SK-N-DZ (cell line): ENCODE measurements at places on chromosomes 7 and 10.

GRCh38 chr7:23347682-23348180 is 48.6 kb downstream of the MALSU1 start:
- no peak for DNase-seq

DNA sequence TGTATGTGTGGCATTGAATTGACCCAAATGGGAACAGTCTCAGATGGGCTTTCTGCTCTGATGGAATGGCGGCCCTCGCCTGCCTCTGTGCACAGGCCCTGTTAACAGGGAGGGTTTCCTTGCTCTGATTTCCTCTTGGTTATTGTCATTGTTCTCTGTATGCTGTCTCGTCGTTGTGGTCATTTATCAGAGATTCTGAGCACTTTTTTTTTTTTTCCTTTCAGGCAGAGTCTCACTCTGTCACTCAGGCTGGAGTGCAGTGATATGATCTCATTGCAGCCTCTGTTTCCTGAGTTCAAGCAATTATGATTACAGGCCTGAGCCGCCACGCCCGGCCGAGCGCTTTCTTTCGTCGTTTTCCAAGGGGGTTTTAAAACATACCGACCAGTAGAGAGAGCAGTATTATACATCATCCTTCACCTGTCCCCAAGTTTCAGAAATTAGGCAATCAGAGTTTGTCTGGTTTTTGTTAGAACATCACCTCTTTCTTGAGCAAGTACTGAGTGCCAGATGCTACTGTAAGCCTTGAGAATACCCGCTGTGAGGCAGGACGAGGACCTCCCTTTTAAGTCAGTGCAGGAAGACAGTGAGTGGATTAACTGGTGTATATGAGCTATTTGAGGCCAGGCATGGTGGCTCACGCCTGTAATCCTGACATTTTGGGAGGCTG is 6.5 kb downstream of the CHST12 start:
- DNase-seq = peak; percentile 40

GRCh38 chr10:110804376-110804775 is 67.4 kb upstream of the PDCD4 start:
- no peak for DNase-seq

GRCh38 chr10:61847640-61848039 is 53.9 kb upstream of the ARID5B start:
- DNase-seq = no peak

DNA sequence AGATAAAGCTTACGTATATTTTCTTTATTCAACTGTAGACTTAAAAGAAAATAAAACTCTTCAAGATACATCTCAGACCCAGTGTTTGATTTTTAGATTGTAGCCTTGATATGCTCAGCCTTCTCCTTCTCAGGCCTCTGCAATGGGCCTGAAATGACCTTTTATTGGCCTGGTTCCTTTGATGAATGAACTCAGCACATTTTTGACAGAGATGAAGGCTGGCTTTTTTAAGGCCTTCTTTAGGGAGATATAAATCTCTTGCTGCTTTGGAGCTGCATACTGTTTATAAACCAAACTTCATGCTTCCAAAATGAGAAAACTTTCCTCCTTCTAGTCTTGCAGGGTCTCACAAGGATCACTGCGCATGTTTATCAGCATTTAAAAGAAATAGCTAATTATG is 1049.8 kb downstream of the LRMDA start:
- no peak for DNase-seq

DNA sequence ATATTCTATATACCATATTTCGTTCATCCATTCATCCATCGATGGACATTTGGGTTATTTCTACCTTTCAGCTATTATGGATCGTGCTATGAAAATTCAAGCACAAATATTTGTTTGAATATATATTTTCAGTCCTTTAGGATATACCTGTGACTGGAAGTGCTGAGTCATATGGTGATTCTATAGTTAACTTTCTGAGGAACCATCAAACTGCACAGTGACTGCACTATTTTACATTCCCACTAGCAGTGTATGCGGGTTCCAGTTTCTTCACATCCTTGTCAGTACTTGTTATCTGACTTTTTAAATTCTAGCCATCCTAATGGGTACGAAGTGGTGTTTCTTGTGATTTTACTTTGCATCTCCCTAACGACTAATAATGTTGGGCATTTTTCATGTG is 104.0 kb downstream of the MAPK8 start:
- no peak for DNase-seq

GRCh38 chr10:29841724-29842649 is 207.2 kb upstream of the SVIL start:
- peak; percentile 2 for DNase-seq

DNA sequence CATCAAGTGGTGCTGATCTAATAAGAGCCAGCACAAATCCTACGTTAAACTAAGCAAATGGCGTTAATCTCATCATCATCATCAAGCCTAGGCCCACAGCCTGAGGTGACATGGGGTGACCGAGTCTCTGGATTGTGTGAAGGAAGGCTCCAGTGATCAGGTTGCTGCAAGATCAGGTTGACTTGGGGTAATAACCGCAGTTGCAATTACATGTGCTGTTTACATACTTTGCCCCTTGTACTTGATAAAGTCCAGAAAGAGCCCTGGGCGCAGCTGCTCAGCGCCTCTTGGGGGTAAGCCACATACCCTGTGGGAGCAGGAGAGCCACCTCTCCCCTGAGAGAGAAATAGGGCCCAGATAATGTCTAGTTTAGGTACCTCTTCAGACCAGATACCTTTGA is 228.1 kb downstream of the WDR11 start:
- peak; percentile 91 for DNase-seq

GRCh38 chr10:114545071-114545470 is 113.0 kb downstream of the ABLIM1 start:
- no peak for DNase-seq

- DNase-seq = no peak
Measured at GRCh38 chr10:118977835-118978234, 51.7 kb upstream of the NANOS1 start.

GRCh38 chr10:9510626-9511025 is 1456.1 kb downstream of the GATA3 start:
- no peak for DNase-seq

GRCh38 chr7:43562383-43562782 is 20.5 kb upstream of the STK17A start:
- no peak for DNase-seq

DNA sequence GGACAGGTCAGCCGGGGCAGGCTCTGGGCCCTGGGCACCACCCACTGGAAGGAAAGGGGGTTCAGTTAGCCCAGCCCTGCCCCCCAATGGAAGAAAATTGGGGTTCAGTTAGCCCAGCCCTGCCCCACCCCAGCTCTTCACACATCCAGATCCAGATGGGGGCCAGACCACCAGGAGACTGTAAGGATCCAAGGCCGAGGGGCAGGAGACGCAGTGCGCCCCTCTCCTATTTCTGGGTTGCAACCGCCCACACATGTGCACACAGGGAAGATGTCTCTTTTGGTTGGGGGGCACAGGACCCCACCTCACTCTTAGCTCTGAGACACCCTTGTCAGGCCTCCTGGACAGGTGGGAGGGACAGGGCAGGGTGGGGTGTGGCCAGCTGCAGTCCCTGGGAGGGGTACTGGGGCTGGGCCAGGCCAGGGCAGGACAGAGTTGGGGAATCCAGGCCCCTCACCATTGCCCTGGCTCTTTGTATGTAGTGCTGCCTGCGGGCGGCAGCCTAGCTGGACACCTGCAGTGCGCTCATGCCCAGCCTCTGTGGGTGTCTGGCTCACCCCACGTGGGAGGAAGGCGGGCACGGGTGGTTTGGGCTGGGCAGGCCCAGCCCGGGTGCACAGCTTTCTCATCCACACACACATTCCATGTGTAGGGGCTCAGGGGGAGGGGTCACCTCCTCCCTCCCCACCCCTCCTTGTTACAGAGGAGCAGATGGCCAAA is 141.2 kb downstream of the LHPP start:
- DNase-seq = no peak

DNA sequence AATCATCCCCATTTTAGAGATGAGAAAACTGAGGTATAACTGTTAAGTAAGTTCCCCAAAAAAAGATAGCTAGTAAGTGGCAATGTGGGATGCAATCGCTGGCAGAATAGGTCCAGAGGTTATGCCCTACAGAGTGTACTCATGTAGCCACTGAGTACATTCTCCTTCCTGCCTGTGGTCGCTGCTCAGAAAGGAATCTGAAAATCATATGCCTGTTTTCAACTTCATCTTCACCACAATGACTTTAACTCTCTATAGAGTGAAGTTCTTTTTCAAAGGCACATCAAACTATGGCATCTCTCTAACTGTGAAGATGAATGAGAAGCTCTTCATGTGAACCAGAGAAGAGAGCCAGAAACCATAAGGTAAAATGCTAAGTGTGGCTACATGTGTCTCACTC is 162.2 kb upstream of the SLC25A13 start:
- DNase-seq = no peak

DNA sequence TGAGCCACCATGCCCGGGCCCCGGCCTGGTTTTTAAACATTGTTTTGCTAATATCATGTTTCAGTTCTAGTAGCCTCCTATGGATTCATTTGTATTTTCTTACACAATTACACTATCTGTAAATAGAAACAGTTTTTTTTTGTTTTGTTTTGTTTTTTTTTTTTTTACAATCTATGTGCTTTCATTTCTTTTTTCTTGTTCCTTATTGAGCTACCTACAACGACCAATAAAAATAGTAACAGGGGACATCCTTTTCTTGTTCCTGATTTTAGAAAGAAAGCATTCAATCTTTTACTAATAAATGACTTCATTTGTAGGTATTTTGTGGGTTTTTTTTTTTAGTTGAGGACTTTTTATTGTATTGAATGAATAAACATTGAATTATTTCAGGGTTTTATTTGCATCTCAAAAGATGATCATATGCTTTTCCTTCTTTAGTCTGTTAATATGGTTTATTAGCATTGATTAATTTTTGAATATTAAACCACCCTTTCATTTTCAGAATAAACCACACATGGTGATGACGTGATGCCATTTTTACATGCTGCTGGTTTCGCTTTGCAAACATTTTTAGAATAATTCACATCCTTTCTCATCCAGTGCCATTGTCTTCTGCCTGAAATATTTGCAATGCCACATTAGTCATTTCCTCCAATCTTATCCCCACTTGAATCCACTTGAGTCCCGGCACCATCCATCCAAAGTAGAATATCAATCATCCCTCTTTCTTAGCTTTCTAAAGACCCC is 18.1 kb upstream of the AKR1E2 start:
- no peak for DNase-seq

GRCh38 chr10:17041626-17042520 is 87.7 kb downstream of the CUBN start:
- no peak for DNase-seq

GRCh38 chr7:2076649-2077064 is 156.1 kb downstream of the MAD1L1 start:
- no peak for DNase-seq

GRCh38 chr7:150586785-150587152 is 19.6 kb downstream of the GIMAP4 start:
- no peak for DNase-seq

DNA sequence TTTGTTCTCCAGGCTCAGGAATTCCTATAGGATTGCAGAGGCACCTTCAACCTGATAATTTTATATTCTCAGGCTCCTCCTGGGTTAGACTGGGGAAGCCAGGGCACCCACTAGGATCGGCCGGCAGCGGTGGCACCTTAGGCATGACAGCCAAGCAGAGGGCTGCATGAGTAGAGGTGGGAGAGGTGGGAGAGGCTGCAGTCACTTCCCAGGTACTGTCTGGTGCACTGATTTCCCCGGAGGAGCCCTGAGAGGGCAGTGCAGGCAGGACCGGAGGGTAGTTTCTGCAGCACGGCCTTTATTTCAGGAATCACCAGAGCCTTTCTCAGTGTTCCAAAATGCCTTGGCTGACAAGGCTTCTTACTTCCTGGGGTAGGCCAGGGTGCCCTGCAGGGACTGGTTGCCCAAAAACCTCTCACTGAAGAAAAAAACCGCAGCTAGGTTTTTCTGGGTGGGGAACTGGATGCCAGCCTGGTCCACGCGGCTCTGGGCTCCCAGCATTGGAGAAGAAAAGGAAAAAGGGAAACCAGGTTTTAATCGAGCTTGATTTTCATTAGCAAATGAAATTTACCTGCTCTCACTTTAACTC is 3.6 kb upstream of the HOXA13 start:
- no peak for DNase-seq

DNA sequence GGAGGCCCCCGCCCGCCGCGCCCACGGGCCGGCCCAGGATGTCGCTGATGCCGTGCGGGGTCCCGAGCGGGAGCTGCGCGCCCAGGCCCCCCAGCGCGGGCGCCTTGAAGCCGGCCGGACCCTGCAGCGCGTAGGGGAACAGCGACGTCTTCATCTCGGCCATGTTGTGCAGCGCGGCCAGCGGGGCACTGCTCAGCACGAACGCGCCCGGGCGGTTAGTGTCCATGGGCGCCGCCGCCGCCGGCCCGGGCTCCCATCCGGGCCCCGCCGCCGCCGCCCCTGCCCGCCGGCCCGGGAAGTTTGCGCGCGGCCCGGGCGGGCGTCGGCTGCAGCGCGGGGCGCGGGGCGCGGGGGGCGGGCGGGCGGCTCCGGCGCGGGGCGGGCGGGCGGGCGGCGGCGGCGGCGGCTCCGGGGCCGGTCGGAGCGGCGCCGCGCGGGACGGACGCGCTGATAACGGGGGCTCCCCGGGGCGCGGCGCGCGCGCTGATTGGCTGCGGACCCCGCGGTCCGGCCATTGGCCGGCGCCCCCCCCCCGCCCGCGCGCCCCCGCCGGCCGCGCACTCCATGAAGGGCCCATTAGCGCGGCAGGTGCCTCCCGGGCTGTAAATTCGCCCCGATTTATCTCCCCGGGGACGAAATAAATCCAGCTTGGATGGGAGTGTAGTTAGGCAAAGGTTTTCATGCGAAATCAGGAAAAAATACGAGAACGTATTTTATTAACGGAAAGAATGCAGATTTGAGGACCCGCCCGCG is at the start of gene NKX6-2:
NKX6-2 (minus strand) TSS at position 425 of the 753 bp plus-strand sequence; CDS start at position 226, 199 bp downstream.
- no peak for DNase-seq

DNA sequence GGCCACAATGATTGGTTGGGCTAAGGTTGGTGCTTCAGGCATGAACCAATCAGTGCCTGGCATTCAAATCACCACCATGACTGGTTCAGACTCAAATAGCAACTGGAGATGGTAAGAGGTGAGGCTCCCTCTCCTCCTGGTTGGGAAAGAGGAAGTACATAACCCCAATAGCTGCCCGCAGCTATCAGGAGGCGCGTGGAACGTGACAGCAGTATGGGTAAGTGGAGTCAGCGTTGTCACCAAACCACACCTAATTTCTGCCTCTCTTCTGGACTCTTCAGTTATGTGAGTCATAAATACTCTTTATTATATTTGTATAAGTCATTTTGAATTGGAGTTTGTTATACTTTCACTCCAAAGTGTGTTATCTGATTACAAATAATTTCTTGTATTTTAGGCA is 17.9 kb upstream of the ITGA8 start:
- DNase-seq = no peak

GRCh38 chr10:45006276-45007030 is 5.7 kb downstream of the ZNF22 start:
- DNase-seq = no peak

- no peak for DNase-seq
Measured at GRCh38 chr7:92799446-92800211, 36.7 kb downstream of the CDK6 start.

DNA sequence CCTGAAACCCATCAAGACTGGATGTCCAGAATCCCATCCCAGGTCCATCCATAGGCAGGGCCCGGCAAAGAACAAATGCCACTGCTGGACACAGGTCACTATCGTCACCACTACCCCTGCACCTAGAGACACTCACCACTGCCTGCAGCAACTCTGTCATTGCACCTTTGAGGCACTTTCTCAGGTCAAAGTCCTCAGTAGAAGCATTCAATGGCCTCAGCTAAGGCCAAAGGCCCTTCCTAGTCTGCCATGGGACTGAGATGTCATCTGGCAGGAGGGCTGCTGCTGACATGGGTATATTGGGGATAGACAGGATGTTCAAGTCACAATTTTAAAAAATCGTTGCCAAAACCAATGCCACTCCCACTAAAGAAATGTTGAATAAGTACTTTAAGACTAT is 58.7 kb downstream of the GPAM start:
- DNase-seq = no peak
